ENCODE measurements at places on chromosomes 13 and 19.
A peak's percentile ranks its signal among the peaks of the same experiment; 100 is the strongest.

GRCh38 chr19:43957891-43958290, 6.9 kb downstream of the ZNF221 start:
- DNase-seq = no peak

- DNase-seq = no peak
Observed at GRCh38 chr19:10566658-10567410, 1.0 kb upstream of the KRI1 start.

- no peak for DNase-seq
Observed at GRCh38 chr13:60645676-60646075, 248.7 kb downstream of the TDRD3 start.

DNA sequence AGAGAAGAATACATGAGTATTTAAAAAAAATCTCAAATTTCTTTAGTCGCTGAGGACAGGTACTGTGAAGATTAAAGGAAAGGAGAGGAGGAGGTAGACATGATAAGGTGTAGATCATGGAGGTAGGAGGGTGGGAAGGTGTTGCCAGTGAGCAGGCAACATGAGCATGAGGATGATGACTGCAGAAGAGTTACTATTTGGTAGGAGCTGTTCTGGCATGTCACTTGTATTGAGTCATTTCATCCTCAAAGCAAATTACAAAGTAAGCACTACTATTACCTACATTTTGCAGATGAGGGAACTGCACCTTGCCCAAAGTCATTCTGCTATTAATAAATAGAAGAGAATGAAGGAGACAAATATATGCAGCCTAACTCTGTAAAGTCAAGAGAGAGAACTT, 435.8 kb upstream of the KLF12 start:
- no peak for DNase-seq

DNA sequence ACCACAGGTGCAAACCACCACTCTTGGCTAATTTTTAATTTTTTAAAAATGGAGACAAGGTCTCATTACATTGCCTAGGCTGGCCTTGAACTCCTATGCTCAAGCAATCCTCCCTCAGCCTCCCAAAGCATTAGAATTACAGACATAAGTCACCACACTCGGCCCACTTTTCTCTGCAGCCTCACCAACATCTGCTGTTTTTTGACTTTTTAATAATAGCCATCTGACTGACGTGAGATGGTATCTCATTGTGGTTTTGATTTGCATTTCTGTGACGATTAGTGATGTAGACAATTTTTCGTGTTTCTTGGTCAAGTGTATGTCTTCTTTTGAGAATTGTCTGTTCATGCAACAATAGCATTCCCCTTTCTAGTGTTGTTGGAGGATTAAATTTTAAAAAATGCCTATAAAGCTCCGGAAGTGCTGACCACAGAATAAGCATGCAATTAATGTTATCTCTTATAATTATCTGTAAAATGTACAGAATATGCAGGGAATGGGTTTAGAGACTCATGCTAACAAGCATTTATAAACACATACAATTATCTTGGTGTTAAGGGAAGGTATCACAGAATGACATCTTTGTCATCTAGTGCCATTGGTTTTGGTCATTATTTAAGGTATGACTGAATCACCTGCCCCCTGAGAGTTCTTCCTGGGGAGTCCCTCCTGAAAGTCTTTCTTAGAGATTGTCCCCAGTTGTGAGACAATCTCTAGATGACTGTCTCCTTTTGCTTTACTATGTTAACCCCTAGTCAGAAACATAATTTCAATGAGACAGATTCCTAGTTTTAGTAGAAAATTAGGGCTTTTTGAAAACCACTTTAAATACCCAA, 118.5 kb upstream of the SERTM1 start:
- no peak for DNase-seq

- DNase-seq = no peak
Observed at GRCh38 chr13:84445776-84446175, 563.5 kb upstream of the SLITRK1 start.

DNA sequence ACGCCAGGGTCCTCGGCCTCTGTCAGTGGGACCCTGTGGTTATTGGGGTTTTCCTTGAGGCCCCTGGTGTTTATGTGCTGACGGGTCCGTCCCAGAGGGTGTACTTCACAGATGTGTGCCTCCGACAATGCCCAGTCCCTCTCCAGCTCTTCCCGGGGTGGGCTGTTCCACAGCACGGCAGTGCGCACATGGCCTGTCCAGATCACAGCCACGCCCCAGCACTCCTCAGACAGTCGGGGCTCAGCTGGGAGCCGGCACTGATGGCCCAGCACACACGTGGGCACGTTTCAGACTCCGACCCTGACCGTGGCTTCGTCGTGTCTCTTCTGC, 16.9 kb upstream of the F7 start:
- no peak for DNase-seq

DNA sequence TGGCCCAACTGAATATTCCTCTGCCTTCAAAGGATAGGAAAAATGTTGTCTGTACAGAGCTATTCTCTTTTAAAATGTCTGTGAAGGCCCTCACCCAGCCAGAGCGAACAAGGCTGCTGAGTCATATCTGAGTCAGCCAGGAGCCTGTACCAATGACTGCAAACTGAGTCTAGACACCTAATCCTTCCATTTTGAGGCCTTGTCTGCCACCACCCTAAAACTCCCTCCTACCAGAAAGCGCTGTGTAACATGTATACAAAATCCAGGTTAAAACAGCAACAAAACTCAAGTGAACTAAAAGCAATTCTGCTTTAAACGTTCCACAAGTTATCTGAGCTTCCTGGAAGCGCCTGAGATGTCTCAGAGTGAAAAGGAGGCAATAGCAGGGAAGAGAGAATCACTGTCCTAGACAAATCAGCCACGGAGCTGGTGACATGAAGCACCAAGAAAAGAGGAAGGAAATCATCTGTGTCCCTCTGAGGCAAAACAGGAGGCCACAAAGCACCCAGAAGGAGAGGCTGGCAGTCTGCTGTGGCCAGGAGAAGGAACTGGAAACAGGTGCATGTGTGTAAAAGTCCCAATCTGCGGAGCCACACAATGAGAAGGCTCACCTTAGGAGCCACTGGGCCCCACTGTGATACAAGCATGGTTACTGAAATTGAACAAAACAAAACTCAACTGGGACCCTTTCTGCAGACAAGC, 10.2 kb downstream of the DHRS12 start:
- no peak for DNase-seq

GRCh38 chr13:23622985-23623384, 52.8 kb downstream of the TNFRSF19 start:
- DNase-seq = no peak

DNA sequence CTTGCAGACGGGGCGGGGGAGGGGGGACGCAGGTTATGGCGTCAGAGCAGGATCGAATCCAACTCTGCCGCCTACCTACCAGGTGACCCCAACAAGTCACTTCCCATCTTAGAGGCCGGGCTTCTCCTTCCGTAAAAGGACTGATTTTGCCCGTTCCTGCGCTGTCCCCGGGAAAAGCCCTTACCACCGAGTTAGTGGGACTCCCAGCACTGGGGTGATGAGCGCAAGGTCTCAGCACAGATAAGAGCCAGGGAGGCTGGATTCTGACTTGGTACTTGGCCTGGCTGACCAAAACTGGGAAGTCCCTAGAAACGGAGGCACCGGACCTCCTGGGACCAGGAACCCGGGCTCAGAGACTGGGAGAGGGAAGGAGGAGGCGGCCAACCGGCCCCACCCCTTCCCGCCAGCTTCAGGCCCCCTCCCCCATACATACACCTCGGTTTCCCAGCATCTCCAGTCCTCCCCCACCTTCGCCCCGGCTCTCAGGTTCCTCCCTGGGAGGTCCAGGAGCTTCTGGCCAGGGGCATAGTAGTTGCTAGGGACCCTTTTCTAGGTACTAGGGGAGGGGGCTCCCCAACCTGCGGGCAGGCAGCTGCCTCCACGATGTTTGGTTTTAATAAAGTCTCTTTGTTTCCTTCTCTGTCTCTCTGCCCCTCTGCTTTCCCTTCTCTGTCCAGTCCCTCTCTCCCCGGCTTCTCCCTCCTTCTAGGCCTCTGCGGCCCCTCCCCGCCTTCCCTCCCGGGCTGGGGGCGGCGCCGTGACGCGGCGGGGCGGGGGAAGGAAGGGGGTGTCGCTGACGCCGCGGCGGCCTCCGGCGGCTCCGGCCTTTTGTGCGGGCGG, at the start of gene GRAMD1A:
Gene GRAMD1A (plus strand): TSS at position 826 of the 840 bp plus-strand sequence. CDS start 156 bp downstream, outside the sequence.
- DNase-seq = peak; percentile 87

DNA sequence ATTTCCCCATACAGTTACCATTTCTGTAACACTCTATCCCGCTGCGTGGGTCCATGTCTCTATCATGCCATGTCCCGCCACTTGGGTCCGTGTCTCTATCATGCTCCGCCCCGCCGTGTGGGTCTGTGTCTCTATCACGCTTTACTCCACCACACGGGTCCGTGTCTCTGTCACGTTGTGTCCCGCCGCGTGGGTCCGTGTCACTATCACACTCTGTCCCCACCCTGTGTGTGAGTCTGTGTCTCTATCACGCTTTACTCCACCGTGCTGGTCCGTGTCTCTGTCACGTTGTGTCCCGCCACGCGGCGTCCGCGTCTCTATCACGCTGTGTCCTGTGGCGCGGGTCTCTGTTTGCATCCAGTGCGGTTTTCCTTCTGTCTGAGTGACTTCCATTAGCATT, 11.6 kb downstream of the ADPRHL1 start:
- no peak for DNase-seq

GRCh38 chr13:44825953-44826352, 163.3 kb downstream of the NUFIP1 start:
- no peak for DNase-seq

- DNase-seq = peak; percentile 59
Observed at GRCh38 chr19:10748927-10749434, 31.1 kb downstream of the DNM2 start.

DNA sequence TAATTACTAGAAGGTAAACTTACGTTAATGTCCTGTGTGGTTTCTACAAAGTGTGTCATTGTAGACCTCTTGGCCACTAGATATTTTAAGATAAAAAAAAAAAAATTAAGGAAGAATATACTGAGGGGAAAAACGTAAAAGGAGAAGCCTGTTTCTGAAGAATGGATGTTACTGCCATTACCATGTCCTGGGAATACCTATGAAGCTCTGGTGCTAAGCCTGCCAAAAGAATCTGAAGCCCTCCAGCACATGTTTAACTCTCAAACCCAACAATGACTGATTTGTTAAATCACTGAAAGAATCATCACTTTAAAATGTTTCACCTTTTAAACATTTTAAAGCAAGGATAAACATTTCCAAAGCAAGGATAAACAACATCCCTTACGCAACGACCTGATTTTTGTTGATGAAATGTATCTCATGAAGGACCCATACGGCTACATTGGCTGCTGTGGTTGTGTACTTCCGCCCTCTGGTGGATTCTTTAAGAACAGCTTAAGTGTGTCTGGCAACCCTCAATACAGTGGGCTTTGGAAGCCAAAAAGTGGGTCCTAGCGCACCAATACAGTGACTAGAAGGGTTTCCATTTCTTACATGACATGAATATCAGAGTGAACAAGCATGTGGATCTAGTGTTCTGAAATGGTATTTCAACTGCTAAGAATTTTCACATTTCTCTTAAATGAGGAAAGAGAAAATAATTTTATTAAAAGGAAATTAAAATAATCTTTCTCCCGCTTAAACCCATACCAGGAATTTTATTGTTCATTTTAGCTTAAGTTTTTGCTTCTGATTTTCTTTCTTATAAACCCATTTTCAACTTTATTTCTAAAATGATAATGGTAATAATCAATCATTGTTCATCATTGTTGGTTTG, 74.5 kb upstream of the RAP2A start:
- DNase-seq = no peak

- no peak for DNase-seq
Observed at GRCh38 chr13:42696191-42696590, 85.2 kb upstream of the FAM216B start.

- DNase-seq = peak; percentile 99
Observed at GRCh38 chr13:110712849-110713641, 455 bp upstream of the ING1 start.

DNA sequence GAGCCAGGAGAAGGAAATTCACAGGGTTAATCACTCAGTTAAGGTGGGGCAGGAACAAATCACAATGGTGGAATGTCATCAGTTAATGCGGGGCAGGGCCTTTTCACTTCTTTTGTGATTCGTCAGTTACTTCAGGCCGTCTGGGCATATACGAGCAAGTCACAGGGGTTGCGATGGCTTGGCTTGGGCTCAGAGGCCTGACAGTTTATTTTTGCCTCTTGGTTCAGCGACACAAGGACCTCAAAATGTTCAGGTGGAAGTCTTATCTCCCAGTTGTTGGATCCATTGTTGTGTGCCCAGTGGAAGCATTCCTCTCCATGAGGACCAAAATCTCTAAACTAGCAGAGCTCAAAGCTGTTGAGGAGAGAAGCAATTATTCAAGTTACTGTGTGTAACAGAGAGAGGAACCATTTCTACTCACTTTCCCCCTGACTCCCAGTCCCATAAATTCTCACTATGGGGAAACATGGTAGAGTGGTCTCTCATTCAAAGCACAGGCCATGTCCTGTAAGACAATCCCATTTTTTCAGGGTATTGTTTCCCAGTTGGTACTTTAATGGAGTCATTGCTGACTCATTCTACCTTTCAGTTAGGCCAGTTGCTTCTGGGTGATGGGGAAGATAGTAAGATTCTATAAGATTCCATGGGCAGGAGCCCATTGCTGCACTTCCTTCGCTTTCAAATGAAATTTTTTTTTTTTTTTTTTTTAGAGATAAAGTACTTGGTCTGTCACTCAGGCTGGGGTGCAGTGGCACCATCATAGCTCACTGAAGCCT, 8.8 kb upstream of the COX7A1 start:
- DNase-seq = no peak

- DNase-seq = no peak
Observed at GRCh38 chr19:51809787-51810186, 14.8 kb downstream of the FPR3 start.

GRCh38 chr19:3963458-3964255, 7.2 kb downstream of the DAPK3 start:
- DNase-seq = no peak

- DNase-seq = no peak
Observed at GRCh38 chr19:1154731-1155351, 19.2 kb downstream of the SBNO2 start.

GRCh38 chr13:36323951-36324566, 22.1 kb downstream of the SPART start:
- DNase-seq = no peak

DNA sequence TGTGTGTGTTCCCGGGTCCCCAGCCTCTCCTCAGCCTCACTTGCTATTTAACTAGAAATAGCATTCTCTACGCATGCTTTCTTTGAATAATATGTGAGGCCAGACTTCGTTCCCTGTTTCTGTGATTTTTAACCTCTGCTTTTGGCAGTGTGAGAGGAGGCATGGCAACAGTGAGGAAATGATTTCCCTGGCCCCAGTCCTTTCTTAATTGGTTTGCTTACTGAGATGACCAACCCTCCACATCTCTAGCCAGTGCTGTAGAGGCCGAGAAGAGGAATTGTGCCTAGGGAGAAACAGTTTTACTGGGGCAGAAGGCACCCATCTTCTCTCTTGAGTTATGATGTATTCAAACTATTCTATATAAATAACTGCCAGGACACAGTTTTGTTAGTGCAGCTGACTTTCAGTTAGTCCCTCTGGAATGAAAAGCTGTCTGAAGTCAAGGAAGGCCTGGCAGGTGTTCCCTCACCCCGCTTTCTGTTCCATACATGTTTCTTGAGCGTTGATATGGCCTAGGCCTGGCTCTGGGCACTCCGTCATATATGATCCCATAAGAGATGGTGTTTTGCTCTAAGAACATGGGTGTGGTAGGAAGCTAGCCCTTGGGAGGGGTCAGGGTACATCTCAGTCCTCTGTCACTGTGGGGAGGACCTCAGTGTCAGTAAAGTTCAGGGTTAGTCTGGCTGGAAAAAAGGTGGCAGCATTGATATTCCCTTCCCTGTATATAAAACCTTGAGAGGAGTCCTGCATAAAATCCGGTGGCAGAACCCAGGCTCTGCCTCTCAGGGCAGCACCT, 73.7 kb upstream of the NPAS1 start:
- no peak for DNase-seq

- no peak for DNase-seq
Observed at GRCh38 chr19:1232652-1233072, 5.1 kb downstream of the CBARP start.

Data from hypothalamus (tissue), 51 donors.